ENCODE measurements at places on chromosomes 12 and 14.

DNA sequence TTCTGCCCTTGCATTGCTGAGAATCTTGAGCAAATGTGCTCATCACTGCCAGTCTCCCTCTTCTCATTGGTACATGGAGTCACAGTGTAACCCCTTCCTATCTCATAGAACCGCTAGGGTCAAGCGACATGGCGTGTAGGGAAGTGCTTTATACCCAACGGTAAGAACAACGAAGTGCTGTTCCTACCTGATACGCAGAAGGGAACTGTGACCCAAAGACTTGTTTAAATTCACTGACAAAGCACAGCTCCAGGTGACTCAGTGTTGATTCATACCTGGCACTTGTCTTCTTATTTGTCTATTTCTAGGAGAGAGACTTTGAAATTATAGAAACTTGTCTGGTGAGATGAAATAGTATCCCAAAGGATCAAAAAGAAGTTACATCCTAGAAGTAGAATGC, 53.7 kb downstream of the FBXL14 start:
- no peak for DNase-seq

GRCh38 chr12:94169495-94169894, 21.1 kb downstream of the PLXNC1 start:
- no peak for DNase-seq

- DNase-seq: no peak
Observed at GRCh38 chr14:101217080-101217463, 313.6 kb upstream of the RTL1 start.

GRCh38 chr12:88142610-88142991, 494 bp downstream of the TMTC3 start:
- DNase-seq: peak; percentile 34

DNA sequence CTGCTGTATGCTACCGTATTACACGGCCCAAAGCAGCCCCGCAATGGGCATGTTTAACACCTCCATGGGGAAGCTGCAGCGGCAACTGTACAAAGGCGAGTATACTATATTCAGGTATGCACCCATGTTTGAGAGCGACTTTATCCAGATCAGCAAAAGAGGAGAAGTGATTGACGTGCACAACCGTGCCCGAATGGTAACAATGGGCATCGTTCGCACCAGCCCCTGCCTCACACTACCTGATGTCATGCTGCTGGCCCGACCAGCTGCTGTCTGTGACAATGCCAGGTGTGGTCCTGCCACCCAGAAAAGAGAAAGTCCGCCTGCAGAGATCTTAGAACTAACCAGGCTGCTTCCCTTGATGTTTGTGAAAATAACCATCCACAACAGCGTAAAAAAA, 630 bp downstream of the GARIN6 start:
- no peak for DNase-seq
